ENCODE measurements at places on chromosomes 16 and 17. TPM values are rescaled to one million over a fixed set of nuclear protein-coding genes. Genes with fewer than 3 reads are reported as not detected.

ALDOC gene
- 53.9 TPM for total RNA-seq

KRT20 gene
- not detected for total RNA-seq

CCL7 gene
- 0.11 TPM for total RNA-seq

CCL1 gene
- not detected for total RNA-seq

CCL16 gene
- 0.85 TPM for total RNA-seq

HOXB1 gene
- not detected for total RNA-seq

GALK1 gene
- total RNA-seq = 93.3 TPM

PVALEF gene
- total RNA-seq = not detected

NXN gene
- 31.6 TPM for total RNA-seq

NEUROD2 gene
- not detected for total RNA-seq

NPIPA7 gene
- 0.78 TPM for total RNA-seq

GAST gene
- total RNA-seq = not detected

CBFB gene
- total RNA-seq = 148 TPM

TP53TG3F gene
- total RNA-seq = not detected

GLIS2 gene
- 1.6 TPM for total RNA-seq
